ENCODE measurements at places on chromosomes 11 and 22.

DNA sequence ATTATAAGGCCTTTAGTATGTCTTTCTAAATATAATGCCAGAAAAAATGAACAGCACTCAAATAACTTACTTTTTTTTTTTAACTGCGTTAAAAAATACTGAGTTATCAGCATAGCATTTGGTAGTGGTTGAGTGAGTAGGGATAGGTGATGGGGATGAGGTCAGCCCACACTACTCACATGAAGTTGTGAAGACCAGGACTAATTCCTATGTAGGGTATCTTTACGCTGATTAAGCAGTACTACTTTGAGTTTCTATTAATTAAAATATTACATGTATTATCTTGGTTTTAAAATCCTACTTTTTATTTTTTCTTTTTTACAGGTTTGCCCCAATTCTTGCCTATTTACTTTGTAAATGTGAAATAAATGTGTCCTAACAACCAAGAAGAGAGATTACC, 13.5 kb downstream of the PHF21A start:
- DNase-seq = no peak

DNA sequence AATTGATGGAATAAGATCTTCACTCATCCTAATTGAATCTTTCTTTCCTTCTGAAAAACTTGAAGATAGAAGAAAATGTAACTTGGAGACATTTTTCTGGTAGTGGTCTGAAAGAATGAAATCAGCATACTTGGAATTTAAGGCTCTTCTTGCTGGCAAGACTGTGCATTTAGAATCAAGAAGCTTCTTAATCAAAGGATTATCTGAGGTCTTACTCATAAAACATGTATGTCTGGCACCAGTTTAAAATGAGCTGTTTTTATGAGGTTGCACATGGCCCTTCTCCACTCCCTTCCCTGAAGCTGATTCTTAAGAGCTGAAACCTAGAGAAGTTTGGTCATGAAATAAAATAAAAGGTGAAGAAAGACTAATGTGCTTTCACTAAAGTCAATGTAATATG, 77.3 kb downstream of the ARHGEF12 start:
- DNase-seq = no peak

- peak; percentile 49 for DNase-seq
Observed at GRCh38 chr11:65899356-65900124, 648 bp downstream of the FOSL1 start.

GRCh38 chr11:130464291-130464812, 15.9 kb downstream of the ADAMTS15 start:
- no peak for DNase-seq

DNA sequence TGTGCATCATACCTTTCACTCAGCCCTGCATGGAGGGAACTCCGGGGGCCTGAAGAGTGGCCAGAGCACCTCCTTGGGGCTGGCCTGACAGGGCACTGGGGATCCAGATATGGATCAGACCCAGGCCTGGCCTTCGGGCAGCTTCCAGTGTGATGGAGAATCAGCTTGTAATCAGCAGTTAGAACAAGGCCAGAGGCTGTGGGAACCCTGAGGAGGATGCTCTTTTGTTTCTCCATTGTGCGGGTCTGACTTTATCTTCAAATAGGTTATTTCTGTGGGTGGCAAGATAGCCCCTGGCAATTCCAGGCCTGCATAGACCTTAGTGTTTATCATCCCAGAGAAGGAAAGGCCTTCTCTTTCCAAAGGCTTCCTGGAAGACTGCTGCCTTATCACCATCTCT, 12.3 kb downstream of the DGAT2 start:
- DNase-seq = no peak

DNA sequence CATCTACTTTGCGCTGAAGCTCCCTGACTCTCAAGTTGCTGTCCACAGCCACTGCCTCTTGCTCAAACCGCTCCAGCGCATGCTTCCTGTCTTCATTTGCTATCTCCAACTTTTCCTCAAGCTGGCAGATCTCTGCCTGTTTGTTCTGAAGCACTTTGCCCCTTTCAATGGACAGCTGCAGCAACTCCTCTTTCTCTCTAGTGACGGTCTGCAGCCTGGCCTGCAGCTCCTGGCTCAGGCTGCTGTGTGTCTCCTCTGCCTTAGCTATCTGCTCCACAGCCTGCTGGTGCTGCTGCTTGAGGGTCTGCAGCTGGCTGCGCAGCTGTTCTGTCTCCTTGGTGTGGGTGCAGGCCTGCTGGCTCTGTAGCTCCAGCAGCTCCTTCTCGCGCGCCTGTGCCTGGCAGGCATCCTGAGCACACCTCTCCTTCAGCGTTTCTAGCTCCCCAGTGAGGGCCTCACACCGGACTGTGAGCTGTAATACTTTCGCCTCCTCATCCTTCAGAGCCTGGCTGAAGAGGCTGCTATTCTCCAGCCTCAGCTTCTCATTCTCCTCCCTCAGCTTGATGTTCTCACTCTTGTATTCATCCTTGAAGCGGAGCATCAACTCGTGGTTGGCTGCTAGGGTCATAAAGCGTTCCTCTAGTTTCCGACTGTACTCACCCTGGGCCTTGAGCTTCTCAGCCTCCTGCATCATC, 723 bp downstream of the CCDC89 start:
- no peak for DNase-seq
